Peyer's patch (tissue), 4 donors: ENCODE measurements at places on chromosomes 13 and 19. TPM values are rescaled to one million over a fixed set of nuclear protein-coding genes. Genes with fewer than 3 reads are reported as not detected.

ICAM4 gene
- not detected for total RNA-seq

DNA sequence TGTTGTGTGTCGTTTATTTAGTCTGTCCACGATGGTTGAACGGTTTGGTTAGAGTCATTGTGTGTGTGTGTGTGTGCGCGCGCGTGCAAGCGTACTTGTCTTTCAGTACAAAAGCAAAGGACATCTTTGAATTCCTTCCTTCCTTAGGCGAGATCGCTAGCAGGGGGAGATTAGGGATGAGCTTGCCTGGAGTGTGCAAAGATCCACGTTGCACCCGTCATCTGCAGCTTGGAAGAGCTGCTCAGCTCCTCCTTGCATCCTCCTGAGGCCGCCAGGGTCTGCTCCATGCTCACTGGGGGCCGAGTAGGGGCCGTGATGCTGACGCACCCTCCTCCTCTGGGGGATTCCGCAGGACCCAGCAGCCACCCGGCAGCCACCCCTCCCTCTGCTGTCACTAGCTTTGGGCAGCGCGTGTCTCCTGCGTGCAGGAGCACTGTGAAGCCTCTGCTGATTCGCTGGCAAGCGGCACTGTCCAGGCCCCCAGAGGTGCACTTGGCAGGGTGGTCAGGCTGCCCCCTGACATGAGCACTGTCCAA, 137.3 kb downstream of the KDM4B start:
- H3K27ac ChIP-seq = no peak overlapping the region
- H3K4me3 ChIP-seq = no peak overlapping the region
- H3K27me3 ChIP-seq = no peaks in the 10 kb centered on the region

DNA sequence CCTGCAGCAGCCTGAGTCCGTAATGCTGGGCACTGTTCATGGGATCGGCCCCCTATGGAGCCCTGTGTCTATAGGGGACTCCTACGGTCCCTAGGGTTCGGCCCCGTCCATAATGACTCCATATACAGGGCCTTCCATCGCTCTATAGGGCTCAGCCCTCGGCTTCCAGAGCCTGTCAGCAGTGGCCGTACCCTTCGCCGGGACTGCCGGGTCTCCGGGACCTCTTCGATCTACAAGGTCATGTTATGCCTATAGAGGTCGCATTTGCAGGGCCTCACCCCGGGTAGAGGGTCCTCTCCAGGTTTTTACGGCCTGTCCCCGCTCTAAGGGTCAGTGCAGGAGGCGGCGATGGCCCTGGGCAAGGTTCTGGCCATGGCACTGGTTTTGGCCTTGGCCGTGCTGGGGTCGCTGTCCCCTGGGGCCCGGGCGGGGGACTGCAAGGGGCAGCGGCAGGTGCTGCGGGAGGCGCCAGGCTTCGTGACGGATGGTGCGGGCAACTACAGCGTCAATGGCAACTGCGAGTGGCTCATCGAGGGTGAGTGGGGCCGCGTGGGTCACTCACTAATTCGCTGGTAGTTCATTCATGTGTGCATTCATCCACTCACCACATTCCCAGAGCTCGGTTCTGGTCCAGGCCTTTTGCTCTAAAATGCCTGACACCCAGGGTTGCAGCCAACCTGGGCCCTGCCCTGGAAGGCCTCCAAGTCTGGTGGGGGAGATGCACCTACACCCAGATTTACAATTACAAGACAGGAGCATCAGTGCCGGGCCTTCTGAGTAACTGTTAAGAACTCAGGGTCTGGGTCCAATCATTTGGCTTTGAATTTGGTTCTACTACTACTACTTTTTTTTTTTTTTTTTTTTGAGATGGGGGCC, 699 bp downstream of the MEGF8 start:
- H3K27ac ChIP-seq = peak overlapping the region; percentile 74
- H3K4me1 ChIP-seq = peaks cover 22% of the 10 kb centered on the region
- DNase-seq = peak; percentile 19
- H3K27me3 ChIP-seq = no peaks in the 10 kb centered on the region
- H3K4me3 ChIP-seq = peak overlapping the region; percentile 77
- H3K36me3 ChIP-seq = no peaks in the 10 kb centered on the region

CELF5 gene
- total RNA-seq = not detected

ZNF90 gene
- 5.4 TPM for total RNA-seq

DNA sequence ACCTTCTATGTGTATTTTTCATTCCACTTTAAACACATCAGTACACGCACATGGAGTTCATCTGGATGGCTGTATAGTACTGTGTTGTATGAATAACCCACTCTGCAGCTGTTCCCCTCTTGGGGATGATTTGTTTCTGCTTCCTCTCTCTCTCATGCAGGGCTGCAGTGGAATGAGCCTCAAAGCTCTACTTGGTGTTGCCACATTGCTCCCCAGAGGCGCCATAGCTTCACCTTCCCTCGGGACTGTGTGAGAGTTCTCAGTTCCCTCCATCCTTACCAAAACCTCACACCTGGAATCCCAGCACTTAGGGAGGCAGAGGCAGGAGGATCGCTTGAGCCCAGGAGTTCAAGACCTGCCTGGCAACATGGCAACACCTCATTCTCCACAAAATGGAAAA, 28.4 kb upstream of the GPR183 start:
- H3K4me1 ChIP-seq = peaks cover 5% of the 10 kb centered on the region
- no peak for DNase-seq
- H3K4me3 ChIP-seq = no peak overlapping the region
- H3K27ac ChIP-seq = no peak overlapping the region

ZNF418 gene
- total RNA-seq = 1.3 TPM

DNA sequence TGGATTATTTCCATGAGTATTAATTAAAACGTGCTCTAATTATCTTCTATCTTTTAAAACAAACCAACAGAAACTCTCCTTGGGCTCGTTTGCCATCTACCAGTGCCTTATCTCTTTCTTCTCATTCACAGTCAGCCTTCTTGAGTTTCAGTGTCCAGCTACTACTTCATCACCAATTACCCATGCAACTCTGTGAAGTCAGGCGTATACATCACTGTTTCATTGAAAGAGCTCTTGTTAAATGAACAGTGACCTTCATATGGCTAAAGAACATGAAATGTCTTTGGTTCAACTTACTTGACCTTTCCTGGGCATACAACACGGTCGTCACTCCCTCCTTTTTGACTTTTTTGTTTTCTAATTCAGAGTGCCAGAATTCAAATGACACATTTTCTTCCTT, 5.2 kb upstream of the IFT88 start:
- no peak overlapping the region for H3K27ac ChIP-seq
- no peaks in the 10 kb centered on the region for H3K36me3 ChIP-seq
- peaks cover 2% of the 10 kb centered on the region for H3K4me1 ChIP-seq
- no peaks in the 10 kb centered on the region for H3K27me3 ChIP-seq
- no peak overlapping the region for H3K4me3 ChIP-seq

DNA sequence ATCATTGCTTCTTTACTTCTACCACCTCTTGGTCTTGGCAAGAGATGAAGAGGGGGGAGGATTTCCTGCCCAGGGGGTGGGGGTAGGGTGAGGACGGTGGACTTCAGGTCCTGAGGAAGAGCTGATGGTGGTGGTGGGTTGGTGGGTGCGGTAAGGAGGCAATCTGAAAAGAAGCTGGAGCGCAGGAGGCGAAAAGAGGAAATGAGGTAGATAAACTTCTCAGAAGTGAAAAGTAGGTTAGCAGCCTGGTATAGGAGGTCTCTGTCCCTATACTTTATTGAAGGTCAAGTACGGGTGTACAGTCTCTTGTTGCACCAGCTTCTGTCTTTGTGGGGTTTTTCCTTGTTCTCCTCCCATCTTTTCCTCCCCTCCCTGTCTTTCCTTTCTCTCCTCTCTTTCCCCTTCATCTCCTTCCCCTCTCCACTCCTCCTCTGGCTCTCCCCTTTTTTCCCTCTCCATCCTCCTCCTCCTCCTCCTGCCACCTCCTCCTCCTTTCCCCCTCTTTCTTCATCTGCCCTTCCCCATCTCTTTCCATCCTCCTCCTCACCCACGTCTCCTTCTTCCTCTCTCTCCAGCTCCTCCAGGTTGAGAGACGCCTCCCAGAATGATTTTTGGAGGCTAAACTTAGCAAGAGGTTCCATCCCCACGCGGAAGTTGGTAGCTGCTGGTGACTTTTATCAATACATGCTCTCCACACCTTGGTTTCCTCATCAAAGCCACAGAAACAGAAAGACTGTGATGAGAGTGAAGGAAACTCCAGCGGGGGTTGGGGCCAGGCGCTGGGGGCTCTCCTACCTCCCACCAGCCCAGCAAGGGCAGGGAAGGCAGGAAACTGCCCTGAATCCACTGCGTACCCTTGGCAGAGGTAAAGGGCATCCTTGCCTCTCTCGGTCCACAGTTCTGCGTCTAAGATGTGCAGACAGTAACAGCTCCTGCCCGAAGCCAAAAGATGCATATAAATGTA, 15.3 kb downstream of the TNFSF14 start:
- H3K27ac ChIP-seq = no peak overlapping the region
- DNase-seq = peak; percentile 38
- no peaks in the 10 kb centered on the region for H3K36me3 ChIP-seq

DNA sequence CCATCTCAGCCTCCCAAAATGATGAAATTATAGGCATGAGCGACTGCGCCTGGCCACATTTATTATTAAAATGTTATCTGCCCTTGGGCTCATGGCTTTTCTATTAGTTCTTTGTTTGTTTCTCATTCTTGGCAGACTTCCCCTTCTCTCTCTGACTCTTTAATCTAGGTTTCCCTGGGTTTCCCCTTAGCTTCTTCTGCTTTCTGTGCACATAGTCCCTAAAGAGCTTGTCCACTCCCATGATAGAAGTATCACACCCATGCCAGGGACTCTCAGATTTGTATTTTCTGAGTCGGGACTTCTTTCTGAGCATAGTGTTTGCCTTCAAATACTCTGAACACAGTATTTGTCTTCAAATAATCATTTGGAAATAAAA, 38.6 kb upstream of the ITM2B start:
- no peaks in the 10 kb centered on the region for H3K4me1 ChIP-seq
- no peaks in the 10 kb centered on the region for H3K36me3 ChIP-seq
- H3K27me3 ChIP-seq = no peaks in the 10 kb centered on the region
- H3K27ac ChIP-seq = no peak overlapping the region
- H3K4me3 ChIP-seq = no peak overlapping the region

CEACAM3 gene
- not detected for total RNA-seq

DNA sequence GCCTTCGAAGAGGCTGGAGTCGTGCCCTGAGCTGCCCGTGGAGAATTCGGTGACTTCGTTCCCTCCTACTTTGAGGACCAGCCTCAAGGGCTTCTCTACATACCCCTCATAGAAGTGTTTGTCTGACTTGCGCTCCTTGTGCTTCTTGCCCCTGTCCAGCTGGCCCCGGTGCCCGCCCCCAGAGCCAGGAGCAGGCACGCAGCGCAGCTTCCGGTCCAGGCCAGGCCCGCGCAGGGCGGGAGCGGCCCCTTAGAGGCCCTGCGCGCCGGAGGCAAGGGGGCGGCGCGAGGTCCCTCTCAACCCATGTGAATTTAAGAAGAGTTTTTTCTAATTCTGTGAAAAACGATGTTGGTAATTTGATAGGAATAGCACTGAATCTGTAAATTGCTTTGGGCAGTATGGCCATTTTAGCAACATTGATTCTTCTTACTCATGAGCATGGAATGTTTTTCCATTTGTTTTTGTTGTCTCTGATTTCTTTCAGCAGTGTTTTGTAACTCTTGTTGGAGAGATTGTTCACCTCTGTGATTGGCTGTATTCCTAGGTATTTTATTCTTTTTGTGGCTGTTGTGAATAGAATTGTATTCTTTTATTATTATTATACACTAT, 46.9 kb upstream of the SOX21 start:
- no peaks in the 10 kb centered on the region for H3K4me1 ChIP-seq
- no peaks in the 10 kb centered on the region for H3K36me3 ChIP-seq
- H3K27ac ChIP-seq = no peak overlapping the region
- no peak overlapping the region for H3K4me3 ChIP-seq
- DNase-seq = no peak

PRDX2 gene
- 461 TPM for total RNA-seq

GRCh38 chr19:33773704-33774624, 22.7 kb upstream of the KCTD15 start:
- no peak overlapping the region for H3K27ac ChIP-seq
- no peaks in the 10 kb centered on the region for H3K27me3 ChIP-seq
- no peak for DNase-seq
- no peaks in the 10 kb centered on the region for H3K4me1 ChIP-seq
- no peak overlapping the region for H3K4me3 ChIP-seq
- H3K36me3 ChIP-seq = no peaks in the 10 kb centered on the region

DNA sequence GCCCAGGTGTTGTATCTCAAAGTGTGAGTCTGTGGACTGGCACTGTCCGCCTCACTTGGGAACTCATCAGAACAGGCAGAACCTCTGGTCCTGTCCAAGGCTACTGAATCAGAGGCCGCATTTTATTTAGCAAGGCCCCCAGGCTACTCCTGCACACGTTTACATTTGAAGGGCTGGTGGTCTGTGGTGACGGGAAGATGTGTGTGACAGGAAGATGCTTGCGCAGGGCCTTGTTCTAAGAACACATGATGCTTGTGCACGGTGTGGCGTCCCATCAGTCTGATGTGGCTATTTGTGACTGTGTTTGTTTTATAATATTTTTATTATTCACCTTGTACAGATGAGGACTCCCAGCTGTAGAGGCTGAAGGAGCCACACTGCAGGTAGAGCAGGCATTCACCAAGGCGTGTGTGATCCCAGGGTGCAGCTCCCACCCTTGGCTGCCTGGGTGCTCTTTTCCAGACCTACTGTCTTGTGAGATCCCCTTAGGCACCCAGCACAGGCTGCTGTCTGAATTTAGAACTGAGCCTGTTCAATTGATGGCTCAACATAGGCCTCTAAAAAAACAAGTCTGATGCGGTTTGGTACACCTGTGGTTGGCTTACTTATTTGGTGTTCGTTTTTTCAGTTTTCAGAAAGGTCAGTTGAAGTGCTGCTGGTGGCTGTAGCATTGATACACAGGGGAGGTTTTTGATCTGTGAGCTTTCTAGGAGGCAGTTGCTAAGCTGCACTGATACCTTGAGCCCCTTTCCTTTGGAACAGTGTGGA, 3.1 kb downstream of the SLC25A15 start:
- H3K36me3 ChIP-seq = no peaks in the 10 kb centered on the region
- H3K27ac ChIP-seq = peak overlapping the region; percentile 9
- no peak for DNase-seq
- H3K4me3 ChIP-seq = no peak overlapping the region
- H3K27me3 ChIP-seq = no peaks in the 10 kb centered on the region

DNA sequence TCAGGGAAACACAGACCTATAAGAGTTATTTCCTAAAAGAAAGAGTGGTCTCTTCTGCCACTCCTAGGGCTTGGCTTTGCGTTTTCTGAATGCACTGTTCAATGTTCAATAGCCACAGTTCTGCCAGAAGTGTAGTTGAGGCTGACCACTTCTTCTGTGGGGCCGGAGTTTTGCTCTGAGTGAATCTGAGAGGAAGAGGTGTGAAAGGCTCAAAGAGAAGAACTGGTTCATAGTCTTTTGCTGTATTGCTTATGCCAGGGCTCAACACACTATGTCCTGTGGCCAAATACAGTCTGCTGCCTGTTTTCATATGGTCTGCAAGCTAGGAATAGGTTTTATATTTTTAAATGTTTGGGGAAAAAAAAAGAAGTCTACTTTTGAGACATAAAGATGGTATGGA, 128.2 kb downstream of the STOML3 start:
- no peaks in the 10 kb centered on the region for H3K4me1 ChIP-seq
- no peak overlapping the region for H3K27ac ChIP-seq
- no peaks in the 10 kb centered on the region for H3K27me3 ChIP-seq

- H3K27me3 ChIP-seq = no peaks in the 10 kb centered on the region
- no peaks in the 10 kb centered on the region for H3K4me1 ChIP-seq
- no peak for DNase-seq
- no peak overlapping the region for H3K4me3 ChIP-seq
- no peak overlapping the region for H3K27ac ChIP-seq
These were observed 108.9 kb downstream of the PCCA start for GRCh38 chr13:100197591-100198365.

- H3K27me3 ChIP-seq = no peaks in the 10 kb centered on the region
- no peak overlapping the region for H3K4me3 ChIP-seq
- DNase-seq = no peak
- no peaks in the 10 kb centered on the region for H3K36me3 ChIP-seq
These were observed 9.8 kb downstream of the DDX39A start for GRCh38 chr19:14409146-14410023.

VSTM1 gene
- total RNA-seq = not detected

NLRP4 gene
- total RNA-seq = not detected
